ENCODE measurements at places on chromosomes 6 and 20.

- no peak for DNase-seq
These were observed 254.0 kb downstream of the DLL1 start for GRCh38 chr6:170036916-170037315.

- peak; percentile 98 for DNase-seq
These were observed 15.7 kb upstream of the IGF2R start for GRCh38 chr6:159953091-159953601.

DNA sequence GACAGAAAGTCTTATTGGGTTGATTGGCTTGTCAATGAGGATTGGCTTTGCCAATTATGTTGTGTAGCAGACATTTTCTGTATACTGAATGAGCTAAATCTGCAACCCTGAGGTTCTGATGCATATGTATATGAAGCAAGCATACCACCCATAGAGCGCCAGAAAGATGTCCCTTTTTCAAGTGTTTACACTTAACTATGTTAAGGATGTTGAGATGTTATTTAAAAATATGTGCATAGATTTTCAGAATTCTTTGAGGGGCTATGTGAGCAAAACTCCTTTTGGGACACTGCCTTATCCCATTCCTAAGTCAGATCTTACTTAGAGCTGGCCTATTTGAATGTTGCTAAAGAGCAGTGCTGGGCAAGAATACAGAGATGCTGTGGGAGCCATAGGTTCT, 1.9 kb downstream of the AIG1 start:
- DNase-seq = no peak

GRCh38 chr6:25450469-25451198, 171.5 kb downstream of the CARMIL1 start:
- no peak for DNase-seq

DNA sequence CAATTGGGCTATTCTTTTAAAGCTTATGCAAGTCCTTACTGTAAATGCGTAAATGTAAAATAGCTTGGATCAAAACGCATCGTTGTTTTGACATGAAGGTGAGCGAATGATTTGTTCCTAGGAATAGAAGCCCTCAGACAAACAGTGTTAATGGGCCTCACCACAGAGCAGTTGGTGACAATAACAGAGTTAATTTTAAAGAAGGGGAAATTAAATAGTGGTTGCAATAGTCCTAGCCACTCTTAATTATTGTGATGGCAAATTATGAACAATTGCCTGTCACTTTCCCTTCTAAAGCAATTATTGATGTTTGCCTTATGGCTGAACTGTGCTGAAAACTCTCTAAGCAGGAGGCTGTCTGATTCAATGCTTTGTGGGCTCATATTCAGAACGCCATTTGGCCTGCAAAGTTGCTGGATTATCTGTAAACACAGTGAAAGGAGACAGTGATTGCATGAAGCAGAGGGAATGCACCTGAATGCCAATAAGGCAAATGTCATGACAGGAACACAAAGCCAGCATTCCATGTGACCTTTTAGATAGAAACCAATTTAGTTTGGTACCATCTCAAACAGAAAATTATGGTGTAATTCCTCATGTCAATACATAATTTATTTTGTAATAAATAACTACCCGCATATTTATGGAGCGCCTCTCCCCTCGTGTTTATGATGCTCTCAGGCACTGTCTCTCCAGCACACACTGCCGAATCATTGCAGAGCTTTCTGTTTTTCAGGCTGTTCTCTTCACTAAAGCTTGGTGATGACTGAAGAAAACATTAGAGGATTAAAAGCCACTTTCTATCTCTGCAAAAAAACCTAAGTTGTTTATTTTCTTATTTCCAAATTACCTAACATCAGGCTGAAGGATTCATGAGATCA, 387.5 kb downstream of the HACE1 start:
- DNase-seq = no peak

DNA sequence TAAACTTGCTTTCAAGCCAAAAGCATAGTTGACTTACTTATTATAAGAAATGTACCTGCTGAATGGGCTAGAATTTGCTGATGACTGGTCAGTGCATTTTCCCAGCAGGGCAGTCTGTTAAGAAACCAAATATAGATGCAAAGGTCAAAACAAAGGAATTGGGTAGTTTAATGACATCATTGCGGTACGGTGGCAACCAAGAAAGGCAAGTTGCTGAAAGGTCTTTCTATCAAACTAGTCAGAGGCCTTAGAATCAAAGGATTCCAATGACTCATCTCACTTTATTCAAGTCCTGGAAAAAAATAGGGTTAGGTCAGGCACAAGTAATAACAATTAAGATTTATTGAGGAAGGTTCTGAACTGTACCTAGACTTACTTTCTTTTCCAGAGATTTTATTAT, 76.4 kb downstream of the KIZ start:
- no peak for DNase-seq

GRCh38 chr20:46635514-46636136, 15.6 kb downstream of the SLC13A3 start:
- DNase-seq = no peak

DNA sequence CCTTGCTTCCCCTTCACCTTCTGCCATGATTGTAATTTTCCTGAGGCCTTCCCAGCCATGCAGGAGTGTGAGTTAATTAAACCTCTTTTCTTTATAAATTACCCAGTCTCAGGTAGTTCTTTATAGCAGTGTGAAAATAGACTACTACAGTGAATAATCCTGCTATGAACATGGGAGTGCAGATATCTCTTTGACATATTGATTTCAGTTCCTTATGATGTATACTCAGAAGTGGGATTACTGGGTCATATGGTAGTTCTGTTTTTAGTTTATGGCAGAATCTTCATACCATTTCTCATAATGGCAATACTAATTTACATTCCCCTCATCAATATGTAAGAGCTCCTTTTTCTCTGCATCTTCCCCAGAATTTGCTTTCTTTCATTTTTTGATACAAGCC, 26.0 kb downstream of the PACRG start:
- DNase-seq = no peak

DNA sequence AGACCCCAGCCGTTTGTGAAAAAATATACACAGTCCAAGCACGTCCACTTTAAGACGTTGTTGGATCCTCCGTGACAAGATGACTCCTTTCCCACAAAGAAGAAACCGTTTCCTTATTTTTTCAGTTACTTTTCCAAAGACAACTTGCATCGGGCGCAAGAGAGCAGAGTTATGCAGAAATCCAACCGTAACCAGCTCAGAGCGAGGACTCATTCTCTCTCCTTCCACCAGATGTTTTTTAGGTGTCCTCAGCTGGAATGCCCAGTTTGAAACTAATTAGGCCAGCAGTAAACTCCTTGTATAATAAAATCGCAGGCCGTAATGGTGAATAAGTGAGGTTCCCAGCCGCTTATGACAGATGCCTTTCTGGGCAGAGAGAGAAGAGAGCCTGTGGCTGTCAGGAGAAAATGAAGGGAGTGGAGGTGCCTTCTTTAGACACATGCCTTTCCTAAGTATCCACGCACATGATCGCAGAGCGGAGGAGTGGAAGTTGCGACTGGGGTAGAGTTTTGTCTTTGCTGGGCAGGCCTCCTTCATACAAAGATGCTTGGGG, 2.8 kb downstream of the EYA2 start:
- no peak for DNase-seq

- no peak for DNase-seq
These were observed 60.3 kb downstream of the TRERF1 start for GRCh38 chr6:42391441-42391840.

- no peak for DNase-seq
These were observed 332.9 kb downstream of the RNF144B start for GRCh38 chr6:18720075-18720474.

- DNase-seq = no peak
These were observed 61.0 kb downstream of the NUDT3 start for GRCh38 chr6:34331371-34332050.

DNA sequence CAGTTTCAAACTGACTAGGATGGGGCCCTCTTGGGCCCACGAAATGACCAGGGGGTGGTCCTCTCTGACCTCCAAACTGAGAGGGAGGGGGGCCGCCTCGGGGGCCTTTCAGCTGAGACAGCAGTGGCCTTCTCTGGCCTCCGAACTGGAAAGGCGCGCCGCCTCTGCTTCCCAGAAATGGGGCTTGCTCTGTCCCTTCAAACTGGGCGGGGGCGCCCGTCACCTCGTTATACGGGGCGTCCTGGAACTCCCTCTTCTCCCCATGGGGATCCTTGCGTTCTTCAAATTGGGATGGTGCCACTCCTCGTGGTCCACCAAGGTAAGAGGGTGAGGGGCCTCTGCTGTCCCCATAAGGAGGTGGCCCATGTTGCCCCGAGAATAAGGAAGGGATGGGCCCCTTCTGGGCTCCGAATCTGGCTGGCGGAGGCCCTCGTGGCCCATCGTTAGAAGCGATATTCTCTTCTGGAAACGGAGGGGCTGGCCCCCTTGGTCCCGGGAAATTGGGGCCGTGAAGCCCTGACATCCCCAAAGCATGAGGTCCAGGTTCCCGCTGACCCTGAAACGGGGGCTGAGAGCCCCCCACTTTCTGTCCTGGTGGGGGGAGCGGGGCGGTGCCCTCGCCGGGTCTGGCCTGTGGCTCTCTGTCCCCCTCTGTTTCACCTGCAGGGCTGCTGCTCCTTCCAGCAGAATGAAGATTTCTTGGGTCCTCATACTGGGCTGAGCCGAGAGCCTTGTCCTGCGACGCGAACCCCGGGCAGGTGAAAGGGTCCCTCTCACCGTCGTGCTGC, 18.7 kb upstream of the TCFL5 start:
- no peak for DNase-seq

DNA sequence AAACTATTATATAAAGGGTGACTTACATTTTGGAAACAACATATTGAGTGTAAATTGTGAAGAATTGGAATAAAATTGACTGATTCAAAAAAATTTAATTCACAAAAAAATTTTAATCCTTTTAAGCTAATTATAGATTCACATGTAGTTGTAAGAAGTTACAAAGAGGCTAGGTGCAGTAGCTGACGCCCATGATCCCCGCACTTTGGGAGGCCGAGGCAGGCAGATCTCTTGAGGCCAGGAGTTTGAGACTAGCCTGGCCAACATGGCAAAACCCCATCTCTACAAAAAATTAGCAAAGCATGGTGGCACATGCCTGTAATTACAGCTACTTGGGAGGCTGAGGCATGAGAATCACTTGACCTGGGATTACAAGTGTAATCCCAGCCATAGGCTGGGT, 30.3 kb upstream of the KHDC1 start:
- DNase-seq = no peak

- DNase-seq = no peak
These were observed 6.8 kb upstream of the COMMD7 start for GRCh38 chr20:32749914-32750637.

DNA sequence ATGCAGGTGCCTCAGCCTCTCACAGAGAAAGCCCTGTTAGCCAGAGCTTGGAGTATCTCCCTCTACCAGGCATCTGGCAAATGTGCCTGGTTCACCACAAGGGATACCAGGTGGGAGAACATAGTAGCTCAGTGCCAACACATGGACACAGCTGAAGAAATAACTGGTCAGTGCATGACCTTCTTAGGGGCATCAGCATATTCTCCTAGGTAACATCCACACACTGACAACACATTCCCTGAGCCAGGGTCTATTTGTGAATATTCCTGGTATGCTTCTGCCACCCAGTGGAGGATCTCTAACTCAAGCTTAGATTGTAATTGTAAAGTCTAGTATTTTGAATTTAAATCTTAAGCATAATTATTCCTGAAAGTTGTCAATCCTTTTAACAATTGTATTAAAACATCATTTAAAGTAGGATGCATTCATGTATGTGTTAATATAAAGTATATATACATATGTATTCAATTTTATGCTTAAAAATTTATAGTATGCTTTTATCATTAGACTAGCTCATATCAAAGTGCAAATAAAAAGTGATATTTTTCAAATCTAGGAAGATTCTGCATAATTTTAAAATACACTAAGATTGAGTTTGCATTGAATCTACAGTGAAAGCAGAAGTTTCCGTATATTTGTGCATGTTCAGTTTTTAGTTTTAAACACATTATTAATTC, 45.3 kb upstream of the COL21A1 start:
- DNase-seq = peak; percentile 62

DNA sequence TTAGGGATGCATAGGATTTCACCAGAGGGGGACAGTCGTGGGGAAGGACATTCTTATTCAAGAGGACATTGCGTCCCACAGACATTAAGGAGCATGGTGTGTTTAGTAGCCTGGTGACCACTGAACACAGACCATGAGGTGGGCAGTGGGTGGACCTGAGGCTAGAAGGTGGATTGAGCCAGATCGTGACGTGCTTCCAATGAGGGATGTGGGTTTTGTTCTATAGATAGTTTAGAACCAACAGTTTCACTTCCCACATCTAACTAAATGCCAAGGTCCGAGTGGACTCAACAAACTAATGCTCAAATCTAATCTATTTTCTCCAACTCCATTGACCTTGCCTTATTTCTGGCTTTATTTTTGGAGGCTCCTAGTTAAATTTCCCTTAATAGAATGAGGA, 58.5 kb downstream of the OGFRL1 start:
- no peak for DNase-seq

GRCh38 chr6:160871320-160871719, 120.2 kb upstream of the MAP3K4 start:
- DNase-seq = no peak

DNA sequence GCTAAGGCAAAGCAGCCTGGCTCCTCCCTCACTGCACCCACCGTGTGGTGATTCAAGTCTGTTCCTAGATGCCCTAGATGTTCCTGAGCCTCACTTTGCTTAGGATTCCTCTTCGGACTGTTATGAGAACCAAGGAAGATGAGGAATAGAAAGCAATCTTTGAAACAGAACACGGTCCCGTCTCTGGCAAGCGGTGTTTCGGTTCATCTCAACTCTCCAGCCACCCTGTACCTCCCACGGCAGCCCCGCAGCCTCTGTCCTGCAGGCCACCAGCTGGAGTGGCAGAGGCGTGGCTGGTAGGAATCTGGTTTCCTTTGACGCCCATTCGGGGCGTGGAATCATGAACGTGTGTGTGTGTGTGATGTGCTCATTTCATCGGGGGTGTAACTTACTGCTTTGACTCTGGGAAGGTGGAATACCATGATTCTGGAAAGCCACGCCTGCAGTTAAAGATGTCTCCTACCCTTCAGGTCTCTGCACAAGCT, 21.3 kb downstream of the PDE10A start:
- DNase-seq = no peak

GRCh38 chr20:20492521-20493332, 124.8 kb downstream of the INSM1 start:
- DNase-seq = no peak

- no peak for DNase-seq
These were observed 93.5 kb upstream of the BMP5 start for GRCh38 chr6:55968926-55969325.

DNA sequence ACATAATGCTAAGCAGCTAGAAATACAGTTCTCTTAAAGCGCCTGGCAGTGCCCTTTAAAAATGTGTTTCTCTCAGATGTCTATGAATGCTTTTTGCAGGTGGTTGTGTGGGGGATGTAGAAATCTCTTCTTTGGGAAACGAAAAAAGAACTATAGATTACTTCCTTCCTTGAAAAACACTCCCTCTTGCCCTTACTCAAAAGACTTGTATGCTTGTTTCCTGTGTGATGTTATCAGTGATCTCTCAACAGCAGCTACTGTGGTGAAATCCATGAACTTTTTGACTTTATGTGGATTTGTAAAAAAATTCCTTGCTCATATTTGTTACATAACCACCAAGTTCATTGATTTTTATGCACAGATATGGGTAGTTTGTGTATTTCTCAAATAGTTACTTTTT, 916.5 kb downstream of the QKI start:
- no peak for DNase-seq

- DNase-seq = no peak
These were observed 8.6 kb upstream of the FOXF2 start for GRCh38 chr6:1380625-1381427.

All from AML-193 (cell line).